ENCODE measurements at places on chromosomes 5 and 9. TPM values are rescaled to one million over a fixed set of nuclear protein-coding genes. Genes with fewer than 3 reads are reported as not detected.

The TAF11L8 gene
- not detected for total RNA-seq

The AUH gene
- 23.7 TPM for total RNA-seq

The AHRR gene
- 0.62 TPM for total RNA-seq

The CCIN gene
- total RNA-seq = 0.31 TPM

The FGF18 gene
- not detected for total RNA-seq

The NR4A3 gene
- 0.52 TPM for total RNA-seq

The APBB3 gene
- 25.1 TPM for total RNA-seq

GRCh38 chr5:5050801-5051200 is 89.3 kb upstream of the ADAMTS16 start:
- no peak for ATAC-seq

GRCh38 chr5:127619908-127620479 is 28.9 kb upstream of the CTXN3 start:
- no peak for ATAC-seq

- ATAC-seq = no peak
These were observed 184.0 kb upstream of the GDNF start for GRCh38 chr5:38023799-38024198.

DNA sequence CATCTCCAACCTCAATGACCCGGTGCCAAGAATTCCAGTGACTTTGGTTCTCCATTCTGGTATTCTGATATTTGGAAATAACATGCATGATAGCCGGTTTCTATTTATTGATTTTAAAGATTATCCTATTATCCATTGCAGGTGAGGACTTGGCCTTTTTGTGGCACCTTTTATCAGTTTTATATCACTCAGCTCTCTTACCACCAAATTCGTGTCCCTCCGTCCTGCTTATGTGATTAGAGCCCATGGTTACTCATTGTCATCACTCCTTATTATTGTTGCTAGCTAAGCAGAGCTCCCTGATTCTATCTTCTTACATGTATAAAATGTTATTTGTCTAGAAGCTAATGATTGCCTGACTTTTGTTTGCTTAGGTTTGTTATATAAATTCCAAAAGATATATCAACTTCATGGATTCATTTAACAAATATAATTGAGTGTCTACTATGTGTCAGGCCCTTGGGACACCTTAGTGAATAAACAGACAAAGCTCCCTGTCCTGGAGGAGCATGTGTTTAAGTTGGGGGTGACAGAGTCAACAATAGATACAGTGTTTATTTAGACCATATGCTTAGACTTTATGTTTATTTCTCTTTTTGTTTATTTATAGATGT is 138.2 kb downstream of the ADAMTS16 start:
- no peak for ATAC-seq

DNA sequence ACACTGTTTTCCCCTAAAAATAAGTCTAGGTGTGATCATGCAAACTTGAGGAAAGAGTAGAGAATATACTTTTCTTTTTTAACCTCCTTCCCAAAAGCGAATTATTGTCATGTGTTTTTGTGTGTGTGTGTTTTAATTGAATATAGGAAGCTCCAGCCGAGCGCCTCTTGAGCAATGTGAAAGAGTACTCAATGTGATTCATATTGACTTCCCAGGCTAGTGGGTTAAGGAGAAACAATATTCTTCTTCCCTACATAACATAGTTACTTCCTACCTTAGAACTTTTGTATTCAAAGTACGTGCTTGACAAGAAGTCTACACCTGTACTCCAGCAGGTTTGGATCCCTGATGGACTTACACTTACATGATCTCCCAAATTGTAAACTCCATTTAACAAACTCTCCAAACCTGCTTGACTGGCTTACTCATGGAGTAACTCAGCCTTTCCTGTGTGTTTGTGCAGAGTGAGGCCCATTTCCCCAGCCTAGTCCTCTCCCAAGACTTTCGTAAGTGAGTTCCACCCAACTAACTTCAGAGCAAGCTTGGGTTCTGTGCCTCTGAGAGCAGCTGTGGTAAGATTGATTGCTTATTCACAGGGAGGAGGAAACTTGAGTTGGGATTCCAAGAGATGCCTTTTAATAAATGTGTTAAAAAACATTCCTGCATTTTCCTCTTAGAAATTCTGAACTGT is 9.3 kb downstream of the SLC28A3 start:
- peak; percentile 74 for ATAC-seq

GRCh38 chr5:103120607-103121200 is 603 bp downstream of the PPIP5K2 start:
- no peak for ATAC-seq

- no peak for ATAC-seq
These were observed 26.9 kb upstream of the EXOC3 start for GRCh38 chr5:415928-416635.

DNA sequence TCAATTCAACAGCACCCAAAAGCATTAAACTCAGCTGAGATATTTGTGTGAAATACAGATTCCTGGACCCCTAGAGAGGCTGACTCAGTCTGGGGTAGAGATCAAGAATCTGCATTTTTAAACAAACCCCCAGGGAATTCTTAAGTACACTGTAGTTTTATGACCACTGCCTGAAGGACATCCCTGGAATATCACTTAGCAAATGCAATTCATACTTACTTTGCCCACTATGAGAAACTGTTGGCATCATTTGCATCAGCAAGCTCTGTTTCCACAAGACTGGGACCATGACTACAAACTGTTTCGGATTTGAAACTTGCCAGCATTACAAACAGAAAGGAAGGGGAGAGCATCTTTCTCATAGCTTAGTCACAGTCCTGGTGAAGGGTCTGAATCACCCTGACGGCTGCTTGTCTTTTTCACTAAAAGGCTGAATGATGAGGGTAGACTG is 63.7 kb downstream of the MLLT3 start:
- ATAC-seq = no peak

DNA sequence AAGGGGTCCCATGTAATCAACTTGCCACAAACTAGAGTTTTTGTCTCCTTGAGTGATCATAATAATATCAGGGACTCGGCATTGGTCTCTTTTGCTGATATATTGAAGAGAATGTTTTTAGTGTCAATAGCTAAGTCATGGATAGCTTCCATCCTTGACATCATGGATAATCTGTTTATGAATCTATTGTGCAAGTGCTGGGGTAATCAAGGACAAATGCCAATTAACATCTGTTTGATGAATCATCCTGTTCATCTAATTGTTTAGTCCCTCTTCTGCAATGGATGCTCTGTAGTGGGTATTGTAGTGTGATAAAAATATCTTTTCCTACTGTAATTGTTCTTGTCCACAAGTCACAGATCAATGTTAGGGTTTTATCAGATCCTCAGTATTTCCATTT is 607.5 kb upstream of the SEMA6A start:
- ATAC-seq = no peak

Data from gastroesophageal sphincter (tissue), 4 donors.